ENCODE measurements at places on chromosomes 2 and 18.

- no peak for DNase-seq
Observed at GRCh38 chr2:127216095-127216494, 4.0 kb downstream of the CYP27C1 start.

- no peak for DNase-seq
Observed at GRCh38 chr2:42752314-42752713, 11.6 kb downstream of the OXER1 start.

GRCh38 chr18:9868857-9869714 lies 16.7 kb upstream of the TXNDC2 start:
- DNase-seq: no peak

DNA sequence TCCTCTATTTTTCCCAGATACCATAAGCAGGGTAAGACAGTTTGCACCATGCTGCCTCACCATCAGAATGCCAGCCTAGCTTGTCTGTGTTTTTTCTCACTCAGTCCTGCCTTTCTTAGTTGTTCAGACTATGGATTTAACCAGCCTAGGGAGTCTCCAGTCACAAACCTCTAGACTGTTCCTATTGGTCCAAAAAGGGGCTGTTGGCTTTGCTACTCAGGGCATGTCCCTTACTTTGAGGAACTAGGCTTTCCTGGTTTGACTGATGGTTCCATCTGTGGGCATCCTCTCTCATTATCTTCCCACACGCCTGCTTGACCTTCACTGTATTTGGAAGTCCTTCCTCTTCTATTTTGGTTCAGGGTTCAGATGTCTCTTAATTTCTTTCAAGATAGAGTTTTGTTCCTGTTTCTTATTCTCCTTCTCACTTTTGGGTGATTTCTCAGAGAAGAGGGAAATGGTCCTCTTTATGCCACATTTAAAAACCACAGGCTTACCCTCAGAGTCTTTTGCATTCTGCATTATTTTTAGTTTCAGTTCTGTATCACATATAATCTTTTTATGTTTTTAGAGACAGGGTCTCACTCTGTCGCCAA lies 31.3 kb upstream of the TMEM131 start:
- DNase-seq: no peak

- DNase-seq: no peak
Observed at GRCh38 chr18:34623557-34623956, 86.5 kb upstream of the DTNA start.

GRCh38 chr2:200905618-200906296 lies 16.6 kb downstream of the NIF3L1 start:
- no peak for DNase-seq

GRCh38 chr2:129716781-129717559 lies 262.5 kb upstream of the RAB6C start:
- DNase-seq: no peak

DNA sequence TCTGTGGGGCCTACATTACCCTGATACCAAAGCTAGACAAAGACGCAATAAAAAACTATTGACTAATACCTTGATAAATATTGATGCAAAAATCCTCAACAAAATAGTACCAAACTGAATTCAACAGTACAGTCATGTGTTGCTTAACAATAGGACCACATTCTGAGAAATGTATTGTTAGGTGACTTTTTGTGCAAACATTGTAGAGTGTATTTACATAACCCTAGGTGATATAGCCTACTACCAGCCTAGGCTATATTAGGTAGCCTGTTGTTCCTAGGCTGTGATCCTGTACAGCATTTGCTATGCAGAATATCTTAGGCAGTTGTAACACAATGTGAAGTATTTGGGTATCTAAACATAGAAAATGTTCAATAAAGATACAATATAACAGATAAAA lies 36.7 kb downstream of the CCDC138 start:
- no peak for DNase-seq

- no peak for DNase-seq
Observed at GRCh38 chr2:56244911-56245530, 61.2 kb downstream of the CCDC85A start.

DNA sequence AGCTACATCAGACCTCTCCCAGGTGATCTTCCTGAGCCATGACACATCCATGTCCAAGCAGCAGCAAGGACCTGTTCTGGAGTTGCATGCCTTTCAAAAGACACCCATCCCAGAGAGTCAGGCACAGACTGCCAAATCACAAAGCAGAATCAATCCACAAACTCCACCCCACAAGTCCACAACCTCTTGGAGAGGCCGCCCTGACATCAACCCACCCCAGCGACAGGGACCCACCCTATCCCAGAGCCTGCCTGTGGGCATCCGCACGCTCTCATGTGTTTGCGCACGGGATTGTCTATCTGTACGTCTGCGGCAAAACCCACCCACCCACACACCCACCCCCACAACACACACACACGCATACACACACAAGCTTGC lies 11.9 kb downstream of the SMAD7 start:
- no peak for DNase-seq

GRCh38 chr18:9233771-9234440 lies 97.3 kb downstream of the ANKRD12 start:
- no peak for DNase-seq

DNA sequence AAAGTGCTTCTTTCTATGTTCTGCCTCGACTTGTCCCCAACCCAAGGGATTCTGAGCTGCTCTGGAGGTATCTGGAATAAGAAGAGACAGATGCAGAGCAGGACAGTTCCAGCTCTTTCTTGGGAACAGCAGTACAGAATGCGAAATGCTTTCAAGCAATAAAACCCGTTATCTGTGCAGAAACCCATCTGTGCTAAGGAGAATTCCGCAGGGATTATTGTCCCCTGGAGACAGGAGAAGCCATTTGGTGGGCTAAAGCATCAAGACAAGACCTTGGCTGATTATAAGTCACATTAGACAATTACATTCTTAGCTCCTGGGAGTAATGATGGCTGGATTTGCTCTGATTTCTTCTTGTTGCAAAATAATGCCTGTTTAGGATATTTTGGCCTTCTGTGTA lies 185.4 kb upstream of the GLI2 start:
- DNase-seq: no peak

DNA sequence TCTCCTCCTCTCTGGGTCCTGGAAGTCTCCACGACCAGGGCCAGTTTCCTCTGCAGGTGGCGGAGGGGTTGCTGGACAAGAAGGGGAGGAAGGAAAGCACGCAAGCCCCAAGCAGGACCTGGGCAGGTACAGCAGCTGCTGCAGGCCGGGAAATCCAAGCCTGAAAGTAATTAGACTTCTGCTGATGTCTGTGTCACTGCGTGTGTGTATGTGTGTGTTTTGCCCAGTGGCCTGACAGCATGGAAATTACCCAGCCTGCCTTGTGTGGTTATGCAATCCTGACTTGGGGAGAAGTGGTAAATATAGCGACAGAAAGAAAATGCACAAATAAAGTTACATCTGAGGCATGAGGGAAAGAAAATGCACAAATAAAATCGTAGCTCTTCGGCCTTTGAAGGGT lies 121.8 kb upstream of the ZBTB14 start:
- DNase-seq: no peak

DNA sequence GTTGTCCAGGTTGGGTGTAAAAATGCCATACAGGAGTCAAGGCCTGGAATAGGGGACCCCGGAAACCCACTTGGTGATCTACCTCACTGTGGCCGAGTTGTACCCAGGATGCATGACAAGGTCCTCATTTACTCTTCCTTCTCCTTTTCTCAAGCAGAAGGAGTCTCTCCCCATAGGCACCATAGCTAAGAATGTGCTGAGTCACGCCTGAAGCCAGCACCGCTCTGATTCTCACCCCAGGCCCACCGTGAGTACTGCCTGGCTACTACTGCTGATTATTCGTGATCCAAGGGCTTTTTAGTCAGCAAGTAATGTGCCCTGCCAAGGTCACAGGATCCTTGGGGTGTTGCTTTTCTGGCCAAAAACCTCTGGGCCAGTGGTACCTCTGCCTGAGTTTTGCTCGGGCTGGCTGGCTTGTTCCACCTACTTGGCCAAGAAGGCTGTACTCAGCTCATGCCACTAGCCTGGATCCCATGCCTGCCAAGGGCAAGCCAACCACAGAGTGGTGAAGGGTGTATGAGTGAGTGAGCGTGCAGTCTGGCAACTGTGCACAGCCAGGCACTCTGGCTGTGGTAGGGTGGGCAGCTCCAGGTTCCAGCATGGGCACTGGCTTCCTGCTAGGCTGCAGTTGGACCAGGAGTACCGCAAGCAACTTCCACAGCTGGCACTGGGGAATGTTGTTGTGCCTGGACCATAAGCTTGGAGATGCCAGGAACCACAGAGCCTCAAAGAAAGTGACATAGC lies 650.1 kb upstream of the VRK2 start:
- DNase-seq: no peak

- no peak for DNase-seq
Observed at GRCh38 chr2:80856227-80856626, 551.7 kb upstream of the LRRTM1 start.

- DNase-seq: no peak
Observed at GRCh38 chr2:49236316-49236715, 82.0 kb upstream of the FSHR start.

DNA sequence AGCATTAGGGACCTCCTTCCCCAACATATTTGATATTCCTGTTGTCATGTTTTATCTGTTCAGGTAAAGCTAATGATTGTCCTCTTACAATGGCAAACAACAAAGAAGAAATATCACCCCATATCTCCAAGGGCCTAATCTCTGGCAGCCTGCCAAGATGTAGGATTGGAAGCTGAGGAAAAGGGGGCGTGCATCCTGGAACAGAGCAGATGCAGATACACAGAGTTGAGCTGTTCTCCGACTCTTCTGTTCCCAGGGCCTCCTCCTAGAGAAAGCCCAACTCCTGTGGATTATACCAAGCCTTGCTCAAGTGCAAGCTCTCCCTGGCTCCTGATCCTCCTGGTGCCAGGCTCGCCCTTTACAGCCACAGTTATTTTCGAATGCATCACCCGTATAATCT lies 35.2 kb upstream of the CD207 start:
- DNase-seq: no peak

- no peak for DNase-seq
Observed at GRCh38 chr2:119592436-119592835, 48.2 kb downstream of the CFAP221 start.

DNA sequence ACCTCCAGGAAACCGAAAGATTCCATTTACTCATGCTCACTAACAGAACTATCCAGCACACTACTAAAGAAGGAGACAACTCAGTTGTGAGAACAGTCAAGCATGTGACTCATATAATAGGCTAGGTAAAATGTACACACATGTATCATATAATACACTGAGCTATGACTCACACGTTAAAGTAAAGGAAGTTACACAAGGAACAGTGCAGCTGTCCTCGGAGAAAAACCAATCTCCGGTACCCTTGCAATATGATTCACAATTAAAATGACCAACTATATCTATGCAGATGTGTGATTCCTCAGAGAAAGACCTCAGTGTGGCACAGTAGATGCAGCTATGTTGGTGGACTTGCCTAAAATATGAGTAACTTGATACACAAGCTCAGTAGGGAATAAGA lies 76.5 kb downstream of the STRN start:
- DNase-seq: no peak

DNA sequence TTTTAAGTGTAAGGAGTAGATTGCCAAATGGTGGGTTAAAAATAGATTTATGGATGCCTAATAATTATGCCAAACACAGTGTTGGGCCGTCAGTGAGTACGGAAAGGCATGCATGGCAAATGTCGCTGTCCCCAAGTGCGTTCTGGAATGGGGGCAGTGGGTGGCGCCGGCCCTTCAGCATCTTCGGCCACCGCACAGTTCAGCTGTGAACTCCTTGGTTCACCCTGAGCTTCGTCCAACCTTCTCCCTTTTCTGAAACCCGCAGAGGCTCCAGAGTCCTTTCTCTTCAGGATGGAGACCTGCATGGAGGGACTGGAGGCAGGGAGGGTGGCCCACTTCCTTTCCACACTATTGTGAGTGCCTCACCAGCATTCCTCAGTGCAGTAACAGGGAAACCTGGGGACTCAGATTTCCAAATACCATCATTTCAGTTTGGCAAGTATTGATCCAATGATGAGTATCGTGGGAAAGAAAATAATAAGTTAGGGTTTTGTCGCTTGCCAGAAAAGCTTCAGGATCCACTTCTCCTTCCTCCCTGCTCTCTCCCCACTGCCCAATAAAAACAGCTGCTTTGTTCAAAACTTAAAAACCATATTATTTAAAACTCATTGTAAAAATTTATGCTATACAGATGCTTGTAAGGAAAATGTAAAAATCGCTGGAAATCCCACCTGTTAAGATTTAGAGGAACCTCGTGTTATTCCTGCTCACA lies 74.6 kb upstream of the TXNDC2 start:
- no peak for DNase-seq

GRCh38 chr18:79429785-79430281 lies 34.1 kb downstream of the NFATC1 start:
- DNase-seq: no peak

DNA sequence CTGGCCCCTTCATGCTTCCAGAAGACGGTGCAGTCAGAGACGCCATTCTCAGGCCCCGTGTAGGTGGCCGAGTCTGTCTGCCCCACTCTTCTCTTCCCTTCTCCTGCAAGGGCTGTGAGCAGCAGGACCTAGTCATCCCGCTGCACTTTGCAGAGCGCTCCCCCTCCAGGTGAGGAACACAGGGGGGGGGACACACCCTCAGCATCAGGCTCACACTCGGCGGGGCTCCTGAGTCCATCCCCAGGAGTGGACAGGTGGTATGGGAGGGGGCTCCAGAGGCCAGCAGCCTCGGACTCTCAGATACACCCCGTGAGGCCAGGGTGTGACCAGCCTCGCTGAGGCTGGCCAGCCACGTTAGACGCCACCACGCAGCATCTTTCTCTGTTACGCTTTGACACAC lies 460.5 kb upstream of the MYT1L start:
- DNase-seq: no peak

- DNase-seq: no peak
Observed at GRCh38 chr2:16495509-16496208, 170.0 kb downstream of the CYRIA start.

Data from esophagus squamous epithelium (tissue), 5 donors.